SK-N-MC (cell line): ENCODE measurements at places on chromosomes 13 and 19.

GRCh38 chr13:59303433-59303832 lies 860.3 kb downstream of the DIAPH3 start:
- no peak for DNase-seq

GRCh38 chr19:13784731-13785452 lies 10.4 kb upstream of the ZSWIM4 start:
- no peak for DNase-seq

GRCh38 chr19:19403373-19403901 lies 2.0 kb upstream of the GATAD2A start:
- DNase-seq: no peak

DNA sequence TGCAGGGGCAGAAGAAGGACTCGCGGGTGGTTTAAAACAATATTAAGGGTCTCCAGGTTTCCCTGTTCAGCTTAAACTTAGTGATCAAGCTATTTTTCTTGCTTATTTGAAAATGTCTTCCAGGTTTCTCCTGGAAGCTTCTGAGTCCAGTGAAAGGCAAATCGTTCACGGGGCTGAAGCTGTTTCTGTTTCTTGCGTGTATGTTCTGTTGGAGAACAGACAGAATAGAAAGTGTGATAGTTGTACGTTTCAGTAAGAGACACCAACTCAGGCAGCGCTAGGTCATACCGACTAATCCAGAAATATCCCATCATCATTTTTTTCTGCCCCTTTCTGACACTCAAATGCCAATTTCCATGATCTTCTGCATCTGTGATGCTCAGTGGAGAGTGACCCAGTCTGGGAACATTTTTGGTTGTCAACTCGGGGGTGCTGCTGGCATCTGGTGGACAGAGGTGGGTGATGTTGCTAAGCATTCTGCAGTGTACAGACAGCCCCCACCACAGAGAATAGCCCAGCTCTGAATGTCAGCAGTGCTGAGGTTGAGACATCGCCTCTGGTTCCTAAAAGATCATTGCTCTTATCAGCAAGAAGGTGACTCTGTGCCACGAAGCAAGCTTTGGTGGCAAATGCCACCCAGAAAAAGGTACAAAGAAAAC lies 4.3 kb downstream of the KLF2 start:
- no peak for DNase-seq
